ENCODE measurements at places on chromosomes 5 and 9.

- DNase-seq: peak; percentile 45
Measured at GRCh38 chr5:36298552-36298951, 3.1 kb downstream of the RANBP3L start.

DNA sequence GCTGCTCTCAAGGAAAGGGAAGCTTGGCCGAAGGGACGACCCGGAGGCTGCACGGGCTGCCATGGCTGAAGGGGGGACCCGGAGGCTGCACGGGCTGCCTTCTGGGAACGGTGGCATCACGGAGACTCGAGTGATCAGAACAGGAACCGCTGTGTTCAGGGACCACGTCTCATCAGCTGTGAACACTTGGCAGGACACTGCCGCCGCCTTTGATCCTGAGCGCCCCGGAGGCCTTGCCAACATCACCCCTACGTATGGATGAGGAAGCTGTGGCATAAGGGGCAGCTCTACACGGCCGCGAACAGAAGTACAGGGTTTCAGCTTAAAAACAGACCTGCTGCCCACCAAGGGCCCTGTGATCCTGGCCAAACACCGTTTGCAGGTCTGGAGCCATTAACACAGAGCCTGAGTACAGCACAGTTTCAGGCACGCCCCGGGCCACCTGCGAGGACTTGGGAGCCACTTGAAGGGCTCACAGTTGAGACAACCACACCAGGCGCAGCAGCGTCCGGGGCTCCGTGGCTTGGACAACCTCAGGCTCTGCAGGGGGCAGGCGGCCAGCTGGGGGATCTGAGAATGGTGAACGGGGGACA lies 23.9 kb upstream of the TERT start:
- DNase-seq: no peak

GRCh38 chr9:36389590-36389989 lies 10.5 kb downstream of the RNF38 start:
- no peak for DNase-seq

- DNase-seq: no peak
Measured at GRCh38 chr5:139966856-139967255, 76.2 kb downstream of the NRG2 start.

- no peak for DNase-seq
Measured at GRCh38 chr9:107068581-107068980, 205.6 kb downstream of the ZNF462 start.

- no peak for DNase-seq
Measured at GRCh38 chr9:89738137-89738932, 133.5 kb downstream of the GADD45G start.

GRCh38 chr5:130024006-130024405 lies 119.7 kb downstream of the CHSY3 start:
- DNase-seq: peak; percentile 10

- peak; percentile 78 for DNase-seq
Measured at GRCh38 chr5:83281658-83282057, 189.9 kb upstream of the VCAN start.

- DNase-seq: peak; percentile 66
Measured at GRCh38 chr9:34437006-34437925, 21.1 kb downstream of the FAM219A start.

- DNase-seq: no peak
Measured at GRCh38 chr9:134604834-134605233, 36.8 kb upstream of the COL5A1 start.

DNA sequence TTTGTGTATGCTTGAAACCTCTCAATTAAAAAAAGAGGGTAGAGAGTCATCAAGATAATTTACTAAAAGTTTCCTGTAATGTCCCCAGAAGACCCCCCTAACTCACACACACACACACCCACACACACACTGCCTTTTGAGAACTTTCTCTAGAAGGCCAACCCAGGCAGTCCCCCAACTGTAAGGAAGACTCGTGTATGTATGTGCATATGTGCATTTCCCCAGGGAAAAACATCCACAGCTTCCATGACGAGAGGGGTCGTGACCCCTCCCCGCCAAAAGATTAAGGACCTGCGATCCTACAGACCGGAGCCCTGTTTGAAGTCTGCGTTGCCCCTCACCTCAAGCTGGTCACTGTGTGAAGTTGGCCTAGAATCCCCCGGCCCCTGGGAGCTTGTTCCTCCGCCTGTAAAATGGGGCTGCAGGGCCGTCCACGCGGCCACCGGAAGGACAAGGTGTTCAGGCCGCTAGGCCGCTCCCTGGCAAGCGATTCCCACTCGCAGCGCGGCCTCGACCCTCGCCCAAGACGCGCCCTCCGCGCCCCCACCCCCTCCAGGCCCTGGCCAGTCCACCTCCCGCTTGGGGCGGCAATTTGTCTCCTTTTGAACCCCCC lies 435 bp upstream of the CDX1 start:
- DNase-seq: no peak

DNA sequence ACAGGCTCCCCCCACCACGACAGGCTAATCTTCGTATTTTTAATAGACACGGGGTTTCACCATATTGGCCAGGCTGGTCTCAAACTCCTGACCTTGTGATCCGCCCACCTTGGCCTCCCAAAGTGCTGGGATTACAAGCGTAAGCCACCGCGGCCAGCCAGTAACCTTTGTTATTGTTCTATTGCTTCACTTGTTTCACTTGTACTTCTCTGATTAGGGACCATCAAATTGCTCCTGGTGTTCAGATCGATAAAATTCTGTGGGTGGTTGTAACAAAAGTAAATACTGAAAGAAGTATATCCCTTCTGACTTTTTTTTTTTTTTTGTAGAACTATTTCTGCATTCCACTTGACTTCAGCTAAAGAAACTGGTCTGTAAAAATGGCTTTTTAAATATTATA lies 445.5 kb upstream of the CDH10 start:
- DNase-seq: no peak

- no peak for DNase-seq
Measured at GRCh38 chr9:73260506-73260905, 108.8 kb downstream of the ANXA1 start.

DNA sequence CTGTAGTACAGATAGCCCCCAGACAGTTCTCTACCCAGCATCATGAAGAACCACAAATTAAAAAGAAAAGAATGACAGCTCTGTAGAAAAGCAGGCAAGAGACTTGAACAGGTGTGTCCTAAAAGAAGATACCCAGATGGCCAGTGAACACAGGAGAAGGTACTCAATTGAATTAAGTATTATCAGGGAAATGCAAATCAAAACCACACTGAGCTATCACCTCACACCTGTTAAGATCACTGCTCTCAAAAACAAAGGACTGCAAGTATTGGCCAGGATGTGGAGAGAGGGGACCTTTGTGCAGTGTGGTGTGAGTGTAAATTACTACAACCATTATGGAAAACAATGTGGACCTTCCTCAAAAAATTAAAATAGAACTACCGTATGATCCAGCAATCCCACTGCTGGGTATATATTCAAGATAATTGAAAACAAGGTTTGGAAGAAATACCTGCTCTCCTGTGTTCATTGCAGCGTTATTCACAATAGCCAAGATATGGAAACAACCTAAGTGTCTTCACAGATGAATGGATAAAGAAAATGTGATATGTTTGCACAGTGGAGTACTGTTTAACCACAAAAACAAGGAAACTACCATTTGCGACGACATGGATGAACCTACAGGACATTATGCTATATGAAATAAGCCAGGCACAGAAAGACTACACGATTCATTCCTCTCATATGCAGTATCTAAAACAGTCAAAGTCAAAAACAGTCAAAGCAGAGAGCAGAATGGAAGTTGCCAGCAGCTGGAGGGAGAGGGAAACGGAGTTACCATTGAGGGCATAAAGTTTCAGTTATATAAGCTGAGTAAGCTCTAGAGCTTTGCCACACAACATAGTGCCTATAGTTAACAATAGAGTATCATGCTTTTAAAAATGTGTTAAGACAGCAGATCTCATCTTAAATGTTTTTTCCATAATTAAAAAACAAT lies 102.6 kb downstream of the WNK2 start:
- DNase-seq: no peak

DNA sequence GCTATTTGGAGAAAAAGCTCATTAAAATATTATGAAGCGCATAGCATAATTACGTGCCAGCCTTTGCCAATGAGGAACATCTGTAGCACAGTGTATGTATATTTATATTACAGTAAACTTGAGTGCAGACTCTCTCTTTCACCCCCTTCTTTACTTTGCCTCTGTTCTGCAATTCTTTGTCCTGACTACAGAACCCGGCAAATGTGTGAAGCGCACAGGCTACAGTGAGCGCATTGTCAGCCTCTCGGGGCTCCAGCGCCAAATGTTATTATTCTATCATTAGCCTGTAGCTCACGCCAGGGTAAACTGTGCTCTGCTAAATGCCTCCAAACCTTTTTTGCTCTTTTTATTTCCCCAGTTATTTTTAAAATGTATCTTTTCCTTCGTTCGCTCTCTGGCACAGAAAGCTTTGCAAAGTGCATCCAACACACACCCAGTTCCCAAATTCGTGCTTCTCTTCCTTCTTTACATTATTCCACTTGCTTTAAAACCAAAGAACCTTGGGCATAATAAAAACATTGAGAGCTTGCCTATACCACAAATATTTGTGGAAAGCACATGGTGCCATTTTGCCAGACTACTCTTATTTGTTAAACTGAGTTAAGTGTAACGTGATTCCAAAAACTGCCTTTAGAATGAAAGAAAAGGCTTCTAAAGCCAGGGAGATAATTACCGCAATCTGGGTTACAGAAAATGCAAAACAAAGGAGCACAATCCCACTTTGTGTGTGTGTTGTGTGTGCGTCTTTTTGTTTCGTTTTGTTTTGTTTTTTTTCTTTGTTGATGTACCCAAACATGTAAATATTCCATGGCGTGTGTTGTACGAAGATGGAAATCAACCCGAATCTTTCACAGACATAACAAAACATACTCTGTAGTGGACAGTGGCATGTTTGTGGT lies 164.1 kb upstream of the MPDZ start:
- DNase-seq: no peak

- DNase-seq: peak; percentile 94
Measured at GRCh38 chr5:171984748-171985419, 21.6 kb downstream of the FBXW11 start.

DNA sequence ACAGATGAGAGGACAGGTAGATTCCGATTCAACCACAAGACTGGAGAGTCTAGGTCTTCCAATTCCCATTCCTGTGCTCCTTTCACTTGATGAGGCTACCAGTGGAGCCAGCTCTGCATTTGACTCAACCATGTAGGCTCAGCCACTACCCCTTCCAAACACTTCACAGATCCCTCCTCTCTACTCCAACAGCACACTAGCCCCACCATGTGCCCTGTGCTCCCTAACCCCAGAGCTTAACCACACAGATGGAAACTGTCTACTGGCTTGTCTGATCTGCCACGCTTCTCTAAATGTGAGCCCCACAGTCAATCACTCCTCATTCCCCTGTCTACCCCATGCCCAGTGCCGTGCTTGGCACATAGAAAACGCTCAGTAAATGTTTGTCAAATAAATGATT lies 508.2 kb downstream of the CDK5RAP2 start:
- no peak for DNase-seq

DNA sequence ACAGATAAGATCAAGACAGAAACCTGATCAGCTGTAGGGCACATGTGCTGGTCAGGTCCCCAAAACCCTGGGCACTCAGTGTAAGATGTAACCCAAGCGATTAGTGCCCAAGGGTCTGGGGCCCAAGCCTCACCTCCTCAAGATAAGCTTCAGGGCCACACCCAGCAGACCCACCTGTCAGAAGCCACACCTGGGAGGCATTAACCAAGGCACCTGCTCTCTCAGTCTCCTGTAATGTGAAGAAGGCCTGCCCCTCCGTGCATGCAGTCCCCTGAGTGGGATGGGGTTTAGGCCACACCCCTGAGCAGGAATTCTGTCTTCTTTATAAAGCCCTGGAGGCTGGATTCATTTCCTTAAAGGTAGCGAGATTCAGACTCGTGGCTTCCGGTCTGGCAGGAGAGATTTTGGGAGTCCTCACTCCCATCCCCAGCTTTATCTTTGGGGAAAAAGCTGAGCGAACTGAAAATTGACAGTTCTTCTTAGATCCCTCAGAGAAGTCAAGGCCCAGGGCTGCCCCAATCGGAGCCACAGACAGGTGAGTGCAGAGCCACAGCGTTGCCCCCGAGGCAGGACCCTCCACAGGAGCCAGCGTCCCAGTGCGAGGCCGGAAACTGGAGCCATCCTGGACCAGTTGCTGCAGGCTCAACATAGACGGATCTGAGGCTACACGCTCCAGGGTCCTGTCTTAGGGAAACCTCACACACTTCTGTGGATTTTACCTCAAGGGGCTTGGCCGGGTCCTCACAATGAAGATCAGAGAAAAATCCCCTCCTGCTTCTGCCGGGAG lies 357.6 kb upstream of the IRX4 start:
- DNase-seq: no peak

GRCh38 chr5:158074992-158075769 lies 216.2 kb upstream of the CLINT1 start:
- DNase-seq: peak; percentile 98

GRCh38 chr5:81856948-81857928 lies 106.3 kb upstream of the SSBP2 start:
- DNase-seq: no peak

- peak; percentile 89 for DNase-seq
Measured at GRCh38 chr5:158819840-158820620, 279.7 kb downstream of the EBF1 start.

- DNase-seq: peak; percentile 94
Measured at GRCh38 chr5:116454417-116454927, 120.2 kb downstream of the SEMA6A start.

- DNase-seq: peak; percentile 54
Measured at GRCh38 chr9:78234810-78235209, 1.1 kb upstream of the CEP78 start.

DNA sequence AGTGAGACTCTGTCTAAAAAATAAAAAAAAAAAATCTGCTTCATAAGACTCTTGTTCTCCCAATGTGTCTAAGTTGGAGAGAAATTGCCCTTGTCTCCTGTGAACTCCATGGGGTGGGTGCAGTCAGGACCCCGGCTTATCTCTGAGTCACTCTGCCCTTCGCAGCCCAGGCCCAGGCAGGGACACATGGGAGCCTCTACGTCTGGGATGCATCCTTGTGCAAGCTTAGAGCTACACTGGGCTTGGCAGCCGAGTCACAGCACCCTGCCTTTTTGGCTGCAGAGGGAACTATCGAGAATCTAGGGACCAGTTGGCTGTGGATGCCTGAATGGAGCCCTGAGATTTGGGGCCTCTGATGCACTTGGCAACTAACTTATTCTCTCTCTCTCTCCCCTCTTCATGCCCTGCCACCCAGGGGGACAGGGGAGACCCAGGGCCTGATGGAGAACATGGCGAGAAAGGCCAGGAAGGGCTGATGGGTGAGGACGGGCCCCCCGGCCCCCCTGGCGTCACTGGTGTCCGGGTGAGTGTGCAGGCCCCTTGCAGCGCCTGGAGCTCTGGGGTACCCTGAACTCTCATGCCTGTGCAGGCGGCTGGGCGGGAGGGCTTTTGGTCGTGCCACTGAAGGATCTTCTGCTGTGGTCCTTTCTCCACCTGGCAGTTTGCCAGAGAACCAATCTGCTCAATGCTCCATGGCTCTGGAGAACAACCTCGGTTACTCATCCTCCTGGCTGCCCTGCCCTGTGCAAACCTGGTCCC lies 47.5 kb upstream of the ORM1 start:
- peak; percentile 34 for DNase-seq

GRCh38 chr5:134503088-134503936 lies 22.2 kb upstream of the JADE2 start:
- peak; percentile 98 for DNase-seq

DNA sequence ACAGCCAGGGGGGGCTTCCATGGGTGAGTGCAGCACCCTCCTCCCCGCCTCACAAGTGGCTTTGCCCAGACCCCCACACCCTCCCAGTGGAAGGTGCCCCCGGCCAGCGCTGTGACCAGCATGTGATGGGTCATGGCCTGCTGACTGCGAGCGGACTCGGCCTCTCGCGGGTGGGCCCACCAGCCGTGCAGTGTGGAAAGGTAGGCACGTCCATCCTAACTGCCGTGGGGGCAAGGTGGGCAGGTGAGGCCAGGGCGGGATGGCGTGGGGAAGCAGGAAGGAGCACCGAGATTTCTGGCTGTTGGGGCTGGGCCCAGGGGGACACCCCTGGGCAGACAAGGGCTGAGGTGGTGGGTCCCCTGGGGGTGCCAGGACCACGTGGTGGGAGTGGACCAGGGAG lies 12.1 kb downstream of the SOHLH1 start:
- no peak for DNase-seq

Data from fibroblast of skin of right biceps (primary cell).